ENCODE measurements at places on chromosomes 11 and 22. TPM values are rescaled to one million over a fixed set of nuclear protein-coding genes. Genes with fewer than 3 reads are reported as not detected.
A peak's percentile ranks its signal among the peaks of the same experiment; 100 is the strongest.

SLC22A6 gene
- not detected for total RNA-seq

- H3K27me3 ChIP-seq = no peaks in the 10 kb centered on the region
- no peaks in the 10 kb centered on the region for H3K36me3 ChIP-seq
- peaks cover 2% of the 10 kb centered on the region for H3K4me1 ChIP-seq
- no peak for DNase-seq
- no peak overlapping the region for H3K27ac ChIP-seq
- no peak overlapping the region for H3K4me3 ChIP-seq
Observed at GRCh38 chr22:43293655-43294392, 49.3 kb downstream of the SCUBE1 start.

DNA sequence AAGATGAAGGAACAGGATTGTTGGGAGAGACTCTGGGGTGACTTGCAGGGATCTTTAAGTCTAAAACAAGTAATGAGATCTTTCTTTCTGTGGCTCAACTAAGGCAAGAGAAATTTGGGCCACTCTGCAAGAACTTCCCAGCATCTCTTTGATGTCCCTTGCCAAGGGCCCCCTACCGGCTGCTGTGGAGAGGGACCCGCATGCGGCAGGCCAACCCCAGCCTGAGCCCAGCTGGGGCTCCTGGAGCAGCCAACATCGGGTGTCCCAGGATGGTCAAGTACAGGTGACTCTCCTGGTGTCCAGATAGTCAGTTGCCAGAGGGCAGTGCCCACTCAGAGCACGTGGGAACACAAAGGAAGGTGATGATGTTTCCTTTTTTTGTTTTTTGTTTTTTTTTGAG is 363.2 kb downstream of the TBC1D22A start:
- no peak overlapping the region for H3K27ac ChIP-seq
- DNase-seq = no peak
- no peaks in the 10 kb centered on the region for H3K27me3 ChIP-seq

- H3K36me3 ChIP-seq = no peaks in the 10 kb centered on the region
- no peak overlapping the region for H3K4me3 ChIP-seq
- peaks cover 6% of the 10 kb centered on the region for H3K4me1 ChIP-seq
- H3K27me3 ChIP-seq = peaks cover 7% of the 10 kb centered on the region
Observed at GRCh38 chr11:115222218-115222862, 281.9 kb downstream of the CADM1 start.

GRCh38 chr11:107787733-107788132 is 70.9 kb downstream of the SLC35F2 start:
- H3K36me3 ChIP-seq = peaks cover 2% of the 10 kb centered on the region
- H3K4me1 ChIP-seq = peaks cover 5% of the 10 kb centered on the region
- no peak for DNase-seq

DCDC1 gene
- total RNA-seq = 0.45 TPM

- H3K4me3 ChIP-seq = no peak within 1 kb of the TSS
Observed at GRCh38 chr11:102798012-102798746, at the start of gene MMP1. Gene MMP1, minus strand, starts transcription at chr11:102798160. Its CDS starts 68 bp downstream, at chr11:102798092.

CRYAB gene
- not detected for total RNA-seq

MAP6 gene
- total RNA-seq = 0.18 TPM

ASPHD2 gene
- total RNA-seq = 2.4 TPM

GRCh38 chr22:38504731-38505540 is 1.2 kb downstream of the DDX17 start:
- H3K4me1 ChIP-seq = peaks cover 47% of the 10 kb centered on the region
- H3K27ac ChIP-seq = peak overlapping the region; percentile 98
- H3K4me3 ChIP-seq = peak overlapping the region; percentile 99
- no peaks in the 10 kb centered on the region for H3K27me3 ChIP-seq

NRIP3 gene
- 4.4 TPM for total RNA-seq

CHCHD10 gene
- 44.0 TPM for total RNA-seq

- DNase-seq = no peak
- no peaks in the 10 kb centered on the region for H3K4me1 ChIP-seq
- H3K36me3 ChIP-seq = no peaks in the 10 kb centered on the region
- H3K4me3 ChIP-seq = no peak overlapping the region
- peaks cover 5% of the 10 kb centered on the region for H3K27me3 ChIP-seq
Observed at GRCh38 chr11:127653076-127653475, 652.5 kb upstream of the KIRREL3 start.

PSMC3 gene
- total RNA-seq = 47.8 TPM

GRCh38 chr11:82521427-82521826 is 212.2 kb downstream of the FAM181B start:
- H3K27me3 ChIP-seq = no peaks in the 10 kb centered on the region
- H3K4me3 ChIP-seq = no peak overlapping the region

DNA sequence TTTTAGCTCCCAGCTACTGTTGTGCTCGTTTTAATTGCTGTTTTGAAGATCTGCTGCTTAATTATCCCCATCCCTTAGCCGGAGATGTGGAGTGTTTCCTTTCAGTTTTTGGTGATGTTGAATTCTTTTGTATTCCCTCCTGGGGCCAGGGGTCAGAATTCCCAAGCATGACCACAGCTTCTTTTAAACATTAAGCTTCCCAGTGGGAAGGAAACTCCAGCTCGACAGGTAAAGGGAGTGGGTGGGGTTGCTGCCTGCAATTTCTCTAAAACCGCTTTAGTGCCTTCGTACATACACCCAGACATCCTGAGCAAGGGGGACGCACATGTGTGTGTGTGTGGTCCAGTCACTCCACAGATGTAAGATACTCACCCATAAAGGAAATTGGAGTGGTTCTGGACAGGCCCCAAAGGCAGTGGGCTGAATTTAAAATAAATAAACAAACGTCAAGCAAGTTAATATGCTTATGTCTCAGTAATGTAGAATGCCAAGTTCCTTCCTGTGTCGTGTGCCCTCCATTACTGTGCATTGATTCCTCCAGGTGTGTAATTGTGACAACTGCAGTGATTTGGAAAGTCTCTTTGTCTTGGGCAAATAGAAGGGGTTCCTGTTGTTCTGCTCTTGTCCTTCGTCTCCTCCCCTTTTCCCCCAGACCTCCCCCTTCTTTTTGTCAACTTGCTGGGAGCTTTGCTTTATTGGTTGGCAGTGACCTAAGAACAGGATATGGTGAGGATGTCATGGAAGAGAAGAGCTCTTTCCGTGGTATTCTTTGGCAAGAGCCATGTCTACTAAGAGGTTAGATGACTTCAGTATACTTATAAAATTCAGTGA is 19.2 kb upstream of the ADSL start:
- peak overlapping the region; percentile 97 for H3K27ac ChIP-seq
- no peaks in the 10 kb centered on the region for H3K27me3 ChIP-seq
- peaks cover 51% of the 10 kb centered on the region for H3K4me1 ChIP-seq
- no peak for DNase-seq
- peaks cover 3% of the 10 kb centered on the region for H3K36me3 ChIP-seq
- peak overlapping the region; percentile 43 for H3K4me3 ChIP-seq

DNA sequence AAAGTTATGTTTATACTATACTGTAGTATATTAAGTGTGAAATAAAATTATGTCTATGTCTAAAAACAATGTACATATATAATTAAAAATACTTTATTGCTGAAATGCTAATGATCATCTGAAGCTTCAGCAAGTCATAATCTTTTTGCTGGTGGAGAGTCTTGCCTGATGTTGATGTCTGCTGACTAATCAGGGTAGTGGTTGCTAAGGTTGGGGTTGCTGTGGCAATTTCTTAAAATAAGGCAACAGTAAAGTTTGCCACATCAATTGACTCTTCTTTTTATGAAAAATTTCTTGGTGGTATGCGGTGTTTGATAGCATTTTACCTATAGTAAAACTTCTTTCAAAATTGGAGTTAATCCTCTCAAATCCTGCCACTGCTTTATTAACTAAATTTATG is 21.4 kb downstream of the INSC start:
- DNase-seq = no peak
- H3K4me1 ChIP-seq = no peaks in the 10 kb centered on the region
- H3K27me3 ChIP-seq = peaks cover 4% of the 10 kb centered on the region
- no peaks in the 10 kb centered on the region for H3K36me3 ChIP-seq
- no peak overlapping the region for H3K27ac ChIP-seq

GRCh38 chr11:128757886-128758612 is 64.2 kb downstream of the FLI1 start:
- peak overlapping the region; percentile 7 for H3K4me3 ChIP-seq
- no peak for DNase-seq
- H3K27me3 ChIP-seq = no peaks in the 10 kb centered on the region
- H3K27ac ChIP-seq = peak overlapping the region; percentile 98
- peaks cover 22% of the 10 kb centered on the region for H3K36me3 ChIP-seq

AIFM3 gene
- total RNA-seq = 1.2 TPM

GAL gene
- not detected for total RNA-seq

DNA sequence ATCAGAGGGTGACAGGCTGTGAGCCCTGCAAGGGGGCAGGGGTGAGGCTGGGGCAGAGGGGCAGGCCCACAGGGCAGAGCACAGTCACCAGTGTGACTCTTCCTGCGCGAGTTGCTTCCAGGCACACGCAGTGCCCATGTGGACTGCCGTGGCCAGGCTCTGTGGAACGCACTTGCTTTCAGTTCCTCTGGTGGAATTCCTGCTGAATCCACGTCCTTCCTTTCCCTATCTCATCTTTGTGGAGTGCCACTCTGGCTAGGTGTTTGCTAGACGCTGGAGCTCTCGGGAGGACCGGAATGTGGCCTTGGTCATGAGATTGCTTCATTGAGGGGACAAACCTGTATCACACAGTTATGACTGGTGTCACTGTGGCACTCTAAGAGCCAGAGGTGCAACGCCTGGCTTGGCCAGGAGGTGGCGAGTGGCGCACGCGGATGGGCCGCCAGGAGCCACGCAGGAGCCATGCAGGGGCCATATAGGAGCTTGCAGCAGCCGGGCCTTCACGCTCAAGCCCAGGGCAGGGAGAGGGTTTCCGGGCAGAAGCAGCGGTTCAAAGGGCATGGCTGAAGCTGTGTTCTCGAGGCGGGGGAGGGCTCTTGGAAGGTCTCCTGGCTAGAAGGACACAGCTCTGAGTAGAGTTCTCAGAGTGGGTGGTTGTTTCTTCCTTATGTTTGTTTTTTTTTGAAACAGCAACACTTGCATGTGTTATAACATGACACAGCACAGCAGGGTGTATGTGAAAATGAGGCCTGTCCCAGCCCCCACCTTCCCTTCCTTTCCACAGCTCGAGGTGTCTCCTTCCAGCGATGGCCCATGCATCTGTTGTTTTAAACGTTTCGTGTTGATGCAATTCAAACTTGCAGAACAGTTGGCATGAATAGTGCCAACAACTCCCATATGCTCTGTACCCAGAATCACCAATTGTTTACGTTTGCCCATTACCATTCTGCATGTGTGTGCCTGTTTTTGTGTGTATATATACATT is 36.2 kb downstream of the TBC1D22A start:
- H3K27me3 ChIP-seq = no peaks in the 10 kb centered on the region
- peaks cover 28% of the 10 kb centered on the region for H3K4me1 ChIP-seq
- DNase-seq = peak; percentile 60
- peak overlapping the region; percentile 92 for H3K27ac ChIP-seq
- peak overlapping the region; percentile 57 for H3K4me3 ChIP-seq

DNA sequence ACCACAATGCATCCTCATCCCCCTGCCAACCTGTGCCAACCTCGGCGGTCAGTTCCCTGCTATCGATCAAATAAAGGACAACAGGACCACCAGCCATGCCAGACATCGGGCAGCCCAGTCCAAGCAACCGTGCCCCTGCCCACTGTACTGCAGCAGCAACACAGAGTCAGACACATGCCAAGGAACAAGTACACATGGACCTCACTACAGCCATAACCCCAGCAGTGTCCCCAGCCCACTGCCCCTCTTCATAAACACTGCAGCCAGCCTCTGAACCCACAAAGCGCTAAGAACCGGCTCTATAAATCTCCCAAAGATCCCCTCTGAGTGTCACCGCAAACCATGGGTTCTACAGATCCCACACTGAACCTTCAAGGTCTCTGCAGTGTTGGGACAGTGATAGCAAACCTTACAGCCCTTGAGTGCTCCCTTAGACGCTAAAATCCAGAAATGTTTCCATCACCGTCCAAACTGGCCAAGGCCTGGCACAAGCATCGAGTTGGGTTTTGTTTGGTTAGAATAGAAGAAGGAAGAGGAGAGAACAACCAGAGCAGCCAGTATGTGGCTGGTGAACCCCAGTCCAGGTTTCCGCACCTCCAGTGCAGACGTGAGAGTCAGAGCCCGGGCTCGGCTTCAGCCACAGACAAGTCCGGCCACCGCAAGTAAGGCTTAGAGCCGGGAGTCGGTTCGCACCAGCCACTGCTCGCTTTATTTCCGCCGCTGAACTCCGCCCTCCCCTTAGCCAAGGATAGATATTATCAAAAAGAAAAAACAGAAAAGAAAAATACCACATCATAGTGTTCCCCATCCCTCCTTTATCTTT is 7.9 kb downstream of the PAX6 start:
- peaks cover 11% of the 10 kb centered on the region for H3K36me3 ChIP-seq
- H3K4me1 ChIP-seq = peaks cover 15% of the 10 kb centered on the region
- peak overlapping the region; percentile 27 for H3K27ac ChIP-seq
- H3K27me3 ChIP-seq = peaks cover 65% of the 10 kb centered on the region
- peak overlapping the region; percentile 41 for H3K4me3 ChIP-seq
- DNase-seq = no peak

VWCE gene
- 1.4 TPM for total RNA-seq

GRCh38 chr11:12042215-12042676 is 33.8 kb upstream of the DKK3 start:
- no peaks in the 10 kb centered on the region for H3K4me1 ChIP-seq
- no peak for DNase-seq
- peaks cover 7% of the 10 kb centered on the region for H3K27me3 ChIP-seq

DNA sequence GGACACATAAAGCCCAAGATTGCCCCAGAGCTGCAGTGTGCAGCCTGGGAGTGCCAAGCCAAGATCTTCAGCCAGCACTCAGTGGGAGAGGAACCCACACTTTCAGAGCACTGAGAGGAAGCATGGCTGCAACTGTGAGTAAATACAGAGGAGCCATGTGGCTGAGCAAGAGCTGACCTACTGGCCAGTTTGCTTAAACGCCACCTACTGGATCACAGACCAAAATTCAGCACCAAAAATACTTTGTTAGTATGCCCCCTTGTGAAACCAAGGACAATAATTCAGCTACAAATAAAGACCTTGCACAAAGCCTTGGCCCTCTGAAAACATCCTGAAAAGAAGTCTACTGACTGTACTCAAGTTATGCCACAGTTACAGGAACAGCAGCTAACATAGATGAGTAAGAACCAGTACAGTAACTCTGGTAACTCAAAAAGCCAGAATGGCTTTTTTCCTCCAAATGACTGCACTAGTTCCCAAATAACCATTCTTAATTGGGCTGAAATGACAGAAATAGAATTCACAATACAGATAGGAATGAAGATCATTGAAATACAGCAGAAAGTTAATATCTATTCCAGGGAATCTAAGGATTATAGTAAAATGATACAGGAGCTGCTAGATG is 10.1 kb upstream of the OR4A15 start:
- H3K27ac ChIP-seq = no peak overlapping the region
- DNase-seq = no peak
- no peaks in the 10 kb centered on the region for H3K4me1 ChIP-seq
- H3K36me3 ChIP-seq = no peaks in the 10 kb centered on the region

DNA sequence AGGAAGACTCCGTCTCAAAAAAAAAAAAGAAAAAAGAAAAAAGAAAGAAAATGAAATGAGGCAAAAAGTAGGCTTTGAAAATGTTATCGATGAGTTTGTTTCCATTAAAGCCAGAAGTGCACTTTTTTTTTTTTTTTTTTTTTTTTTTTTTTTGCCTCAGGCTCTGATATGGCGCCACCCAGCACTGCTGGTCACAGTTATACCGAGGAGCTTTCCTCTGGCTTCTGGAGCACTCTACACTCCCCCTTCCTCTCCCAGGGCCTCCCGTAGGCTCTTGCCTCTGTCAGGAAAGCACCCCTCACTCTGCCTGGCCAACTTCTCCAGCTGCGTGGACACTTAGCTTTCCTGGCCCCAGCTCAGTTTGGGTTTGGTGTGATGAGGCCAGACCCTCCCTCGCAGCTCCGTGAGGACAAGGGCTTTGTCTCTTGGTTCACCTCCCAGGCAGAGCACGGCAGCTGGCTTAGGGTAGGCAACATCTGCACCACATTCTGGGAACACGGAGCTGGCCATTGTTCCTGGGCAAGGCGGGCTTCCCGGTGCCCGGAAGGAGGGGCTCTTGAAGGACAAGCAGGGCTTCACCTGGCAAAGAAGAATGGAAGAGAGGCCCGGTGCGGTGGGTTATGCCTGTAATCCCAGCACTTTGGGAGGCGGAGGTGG is 16.9 kb downstream of the FADS2 start:
- no peak overlapping the region for H3K27ac ChIP-seq
- H3K4me1 ChIP-seq = no peaks in the 10 kb centered on the region

GRK2 gene
- 276 TPM for total RNA-seq
